ENCODE measurements at places on chromosomes 3 and 15. TPM values are rescaled to one million over a fixed set of nuclear protein-coding genes. Genes with fewer than 3 reads are reported as not detected.

DNA sequence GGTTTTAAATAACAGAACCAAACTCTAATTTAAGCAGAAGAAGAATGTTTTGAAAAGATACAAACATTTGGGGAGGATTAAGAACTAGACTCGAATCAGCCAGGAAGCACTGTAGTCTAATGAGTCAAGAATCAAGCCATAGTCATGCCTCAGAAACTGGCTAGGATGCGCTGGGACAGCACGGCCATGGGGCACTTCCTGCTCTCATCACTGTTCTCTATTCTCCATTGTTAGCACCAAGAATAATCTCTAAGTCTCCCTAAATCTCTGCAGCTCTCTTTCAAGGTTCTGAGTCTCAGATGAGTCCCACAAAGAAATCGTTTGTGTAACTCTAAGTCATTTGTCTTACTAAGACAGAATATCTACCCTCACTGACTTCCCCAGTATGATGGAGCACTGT, 399.0 kb upstream of the KCNMB2 start:
- no peak for DNase-seq

GRCh38 chr3:46849045-46849631, 14.1 kb downstream of the MYL3 start:
- DNase-seq = no peak

DNA sequence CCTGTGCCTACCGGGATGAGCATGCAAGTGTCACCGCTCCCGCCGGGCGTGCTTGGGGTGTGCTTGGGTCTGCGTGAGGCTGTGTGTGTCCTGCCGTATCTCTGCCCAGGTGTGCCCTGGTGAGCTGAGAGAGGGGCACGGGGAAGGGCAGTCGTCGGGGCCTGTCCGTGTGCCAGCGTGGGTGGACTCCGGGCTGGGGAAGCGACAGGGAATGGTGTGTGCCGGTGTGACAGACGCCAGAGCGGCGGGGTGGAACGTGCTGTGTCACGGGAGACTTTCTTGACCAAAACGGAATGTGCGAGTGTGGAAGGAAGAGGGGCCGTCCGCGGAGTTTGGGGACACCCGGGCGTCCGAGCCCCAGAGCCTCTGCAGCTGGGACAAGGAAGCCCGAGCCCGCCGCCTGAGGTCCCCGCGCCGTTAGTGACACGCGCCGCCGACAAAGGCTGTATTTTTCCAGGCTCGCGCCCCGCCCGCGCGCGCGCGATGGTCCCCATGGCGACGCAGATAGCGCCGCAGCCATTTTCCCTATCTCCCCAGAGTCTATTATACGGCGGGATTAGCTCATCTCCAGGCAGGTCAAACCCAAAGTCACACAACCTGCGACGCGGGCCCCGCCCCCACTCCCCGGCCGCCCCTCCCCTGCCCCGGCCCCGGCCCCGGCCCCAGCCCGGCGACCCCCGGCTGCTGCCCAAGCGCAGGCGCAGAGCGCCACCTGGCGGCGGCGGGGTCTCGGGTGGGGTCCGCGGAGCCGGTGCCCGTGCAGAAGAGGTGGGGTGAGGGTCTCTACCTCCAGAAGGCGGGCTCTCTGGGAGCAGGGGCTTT, 4.5 kb upstream of the GATA2 start:
- peak; percentile 79 for DNase-seq

GRCh38 chr15:95603802-95604201, 726.7 kb upstream of the NR2F2 start:
- no peak for DNase-seq

- peak; percentile 77 for DNase-seq
These were observed 46.8 kb downstream of the MYO5A start for GRCh38 chr15:52481915-52482314.

The SAXO2 gene
- under 0.01 TPM for total RNA-seq

DNA sequence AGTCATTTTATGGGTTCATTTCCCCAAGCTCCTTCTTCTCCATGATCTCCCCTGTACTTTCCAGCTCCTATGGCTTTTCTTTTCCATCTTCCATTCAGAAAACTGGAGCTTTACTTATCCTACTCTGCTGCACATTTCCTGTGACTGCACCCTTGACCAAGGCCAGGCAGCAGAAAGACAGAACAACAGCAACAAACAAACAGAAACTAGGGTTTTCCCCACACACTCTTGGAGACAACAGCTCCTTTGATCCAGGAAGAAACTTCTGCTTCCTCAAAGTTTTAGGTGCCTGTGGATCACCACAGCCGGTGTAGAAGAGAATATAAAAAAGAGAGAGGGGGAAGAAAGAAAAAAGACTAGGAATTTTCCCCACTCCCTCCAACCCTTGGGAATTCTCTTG, 342.3 kb upstream of the CFAP20DC start:
- DNase-seq = no peak

The A4GNT gene
- not detected for total RNA-seq

DNA sequence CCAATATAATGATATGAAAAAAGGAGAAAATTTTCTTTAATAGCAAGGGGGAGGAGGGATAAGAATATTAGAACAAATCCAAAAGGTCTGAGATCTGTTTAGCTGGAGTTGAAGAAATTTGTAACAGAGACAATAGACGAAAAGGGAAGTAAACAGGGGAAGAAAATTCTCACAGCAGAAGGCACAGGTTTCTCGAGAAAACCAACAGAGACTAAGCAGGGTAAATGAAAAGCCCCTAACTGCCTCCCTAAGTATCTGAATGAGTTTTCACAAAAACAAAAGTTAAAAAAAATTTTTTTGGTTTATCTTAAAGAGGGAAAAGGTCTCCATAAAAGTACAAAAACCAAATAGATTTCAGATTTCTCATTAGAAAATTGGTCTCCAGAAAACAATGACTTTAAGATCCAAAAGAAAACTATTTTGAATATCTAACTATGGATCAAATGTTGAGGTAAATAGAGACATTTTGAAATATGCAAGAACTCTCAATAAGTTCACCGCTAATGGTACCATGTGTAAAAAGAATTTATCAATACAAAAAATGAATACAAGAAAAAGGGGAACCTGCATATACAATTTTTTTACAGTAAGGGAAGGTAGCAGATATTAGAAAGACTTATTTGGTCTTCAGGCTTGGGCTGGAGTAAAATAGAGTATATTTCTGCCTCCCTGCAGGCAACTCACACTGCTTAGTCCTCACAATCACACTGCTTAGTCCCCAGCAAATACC, 23.9 kb upstream of the NEK10 start:
- DNase-seq = no peak

DNA sequence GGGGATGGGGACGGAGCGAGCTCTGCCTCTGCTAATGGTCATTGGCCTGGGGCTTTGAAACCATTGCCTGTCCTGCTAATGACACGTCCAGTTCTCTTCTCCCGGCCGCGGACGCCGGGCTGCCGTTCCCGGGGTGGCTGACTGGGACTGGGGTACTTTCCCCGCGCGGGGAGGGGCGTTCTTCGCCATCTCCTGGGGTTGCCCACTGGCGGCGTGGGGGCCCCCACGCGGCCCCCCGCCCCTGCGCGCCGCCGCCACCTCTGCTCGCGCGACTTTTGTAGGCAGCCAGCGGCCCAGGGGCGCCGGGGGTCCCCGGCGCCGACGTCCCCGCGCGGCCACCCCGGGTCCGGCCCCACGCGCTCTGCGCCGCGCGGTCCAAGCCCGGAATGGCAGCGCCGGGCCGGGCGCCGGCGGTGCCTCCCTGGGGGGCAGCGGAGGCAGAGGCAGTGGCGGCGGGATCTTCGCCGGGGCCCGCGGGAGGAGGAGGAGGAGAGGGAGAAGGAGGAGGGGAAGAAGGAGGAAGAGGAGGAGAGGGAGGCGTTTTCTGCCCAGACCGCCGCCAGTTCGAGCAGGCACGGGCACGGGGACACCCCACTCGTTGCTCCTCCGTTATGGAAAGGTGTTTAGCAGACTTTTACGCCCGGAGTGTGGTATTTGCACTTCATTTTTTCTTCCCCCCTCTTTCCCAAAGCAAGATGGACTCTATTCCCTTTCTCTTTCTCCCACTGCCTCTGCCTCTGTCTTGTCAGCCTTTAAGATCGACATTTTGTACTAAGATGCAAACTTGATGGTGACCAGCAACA, 2.3 kb downstream of the BBX start:
- no peak for DNase-seq

- DNase-seq = no peak
These were observed 205.2 kb downstream of the RBMS3 start for GRCh38 chr3:29486096-29486495.

The ITGA11 gene
- 0.27 TPM for total RNA-seq

GRCh38 chr3:112514527-112515128, 15.4 kb upstream of the BTLA start:
- DNase-seq = no peak

GRCh38 chr15:59594493-59594942, 17.1 kb upstream of the GCNT3 start:
- DNase-seq = no peak

DNA sequence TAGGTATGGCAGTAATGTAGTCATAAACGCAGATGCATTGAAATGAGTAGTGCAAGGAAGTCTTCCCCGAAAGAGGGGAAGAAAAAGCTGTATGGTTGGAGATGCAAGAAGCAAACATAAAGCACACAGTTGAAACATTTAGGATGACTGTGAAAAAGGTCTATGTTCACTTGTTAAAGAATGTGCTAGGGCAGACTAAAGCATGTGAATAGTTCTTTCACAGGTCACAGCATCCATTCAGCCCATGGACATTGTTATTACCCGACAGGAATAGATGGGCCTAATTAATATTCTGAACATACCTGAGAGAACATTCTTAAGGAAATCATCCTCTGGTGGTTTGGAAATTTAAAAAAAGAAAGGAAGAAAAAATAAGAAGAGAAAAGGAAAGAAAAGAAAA, 595.2 kb downstream of the ZIC1 start:
- no peak for DNase-seq

The NCEH1 gene
- total RNA-seq = 3.2 TPM

DNA sequence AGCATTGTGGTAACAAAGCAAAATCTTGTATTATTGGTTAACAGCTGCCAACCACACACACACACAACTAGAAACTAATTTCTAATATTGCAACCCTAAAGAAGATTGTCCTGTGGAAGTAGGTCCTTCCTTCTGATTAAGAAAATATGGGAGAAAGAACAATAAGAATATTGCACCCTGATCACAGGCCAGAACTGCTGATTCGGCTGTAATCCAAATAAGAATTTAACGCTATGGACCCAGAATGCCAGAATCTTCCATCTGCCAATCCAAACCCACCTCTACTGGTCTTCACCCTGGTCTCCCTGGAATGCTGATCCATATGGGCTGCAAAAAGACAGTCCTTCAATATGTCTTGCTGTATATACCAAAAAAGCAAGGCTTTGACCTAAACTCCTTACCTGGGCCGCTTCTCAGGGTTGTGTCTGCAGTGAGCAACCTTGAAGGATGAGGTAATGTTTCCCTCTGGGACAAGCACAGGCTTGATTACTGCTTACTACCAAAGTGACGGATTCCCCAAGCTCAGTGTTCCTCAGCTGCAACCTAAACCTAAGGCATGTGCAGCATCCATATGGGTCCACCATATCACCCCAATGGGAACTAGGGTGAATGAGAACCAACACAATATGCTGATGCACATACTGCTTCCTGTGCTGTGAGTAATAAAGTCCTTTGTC, 8.0 kb downstream of the CCDC14 start:
- no peak for DNase-seq

GRCh38 chr3:179796421-179796820, 143.6 kb downstream of the USP13 start:
- DNase-seq = no peak

DNA sequence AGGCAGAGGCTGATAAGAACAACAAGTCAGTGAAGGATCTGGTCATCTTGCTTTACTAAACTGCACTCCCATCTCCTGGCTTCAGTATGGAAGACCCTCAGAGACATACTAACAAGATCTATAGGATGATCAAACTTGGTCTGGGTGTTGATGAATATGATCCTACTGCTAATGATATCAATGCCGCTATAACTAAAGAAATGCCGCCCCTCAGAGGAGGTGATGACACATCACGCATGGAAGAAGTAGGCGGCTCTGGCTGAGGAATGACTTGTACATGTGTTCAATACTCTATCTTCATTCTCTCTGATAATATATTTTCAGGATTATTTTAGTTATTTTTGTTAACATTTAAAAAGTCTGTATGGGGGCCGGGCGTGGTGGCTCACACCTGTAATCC, 17.5 kb upstream of the EIF2B5 start:
- peak; percentile 39 for DNase-seq

- no peak for DNase-seq
These were observed 157.2 kb downstream of the XXYLT1 start for GRCh38 chr3:195113536-195114425.

DNA sequence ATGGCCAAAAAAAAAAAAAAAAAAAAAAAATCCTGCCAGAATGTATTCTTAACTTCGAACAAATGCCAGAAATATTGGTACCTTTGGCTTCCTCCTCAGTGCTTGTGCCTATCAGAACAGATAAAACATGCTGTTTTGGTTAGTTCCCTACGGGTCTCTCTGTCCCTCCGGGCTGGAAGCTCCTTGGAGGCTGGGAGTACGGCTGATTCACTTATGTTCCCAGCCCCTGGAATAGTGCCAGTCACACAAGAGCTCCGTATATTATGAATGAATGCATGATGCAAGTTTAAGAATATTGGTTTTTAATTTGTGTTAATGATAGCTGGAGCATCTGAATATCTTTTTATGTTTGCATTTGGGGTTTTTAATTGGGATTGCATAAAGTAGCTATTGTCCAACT, 44.0 kb downstream of the NR2F2 start:
- DNase-seq = no peak

Measured in hematopoietic multipotent progenitor cell (in vitro differentiated cells).